ENCODE measurements at places on chromosomes 2 and 18. TPM values are rescaled to one million over a fixed set of nuclear protein-coding genes. Genes with fewer than 3 reads are reported as not detected.

DNA sequence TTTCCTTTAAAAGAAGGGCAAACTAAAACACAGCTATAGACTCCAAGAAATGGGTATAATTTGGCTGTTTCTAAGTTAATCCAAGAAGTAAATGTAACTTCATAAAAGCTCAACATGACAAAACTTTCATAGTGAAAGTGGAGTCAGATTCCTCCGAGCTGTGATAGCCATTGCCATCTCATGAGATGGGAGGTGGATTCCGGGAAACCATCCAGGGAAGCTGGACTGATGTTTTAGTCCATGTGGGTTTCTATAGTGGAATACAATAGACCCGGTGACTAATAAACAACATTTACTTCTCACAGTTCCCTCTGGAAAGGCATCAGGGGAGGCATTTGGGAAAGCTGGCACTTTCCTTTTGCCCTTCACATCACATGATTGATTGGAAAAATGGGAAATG, 10.0 kb upstream of the LAPTM4A start:
- H3K4me1 ChIP-seq: peaks cover 11% of the 10 kb centered on the region
- H3K27ac ChIP-seq: no peak overlapping the region
- no peaks in the 10 kb centered on the region for H3K27me3 ChIP-seq
- H3K36me3 ChIP-seq: no peaks in the 10 kb centered on the region
- no peak overlapping the region for H3K4me3 ChIP-seq

GRCh38 chr2:183186296-183186695, 62.1 kb downstream of the NUP35 start:
- peaks cover 42% of the 10 kb centered on the region for H3K36me3 ChIP-seq
- H3K27ac ChIP-seq: no peak overlapping the region
- H3K4me3 ChIP-seq: no peak overlapping the region
- no peaks in the 10 kb centered on the region for H3K4me1 ChIP-seq
- no peak for DNase-seq

- H3K27ac ChIP-seq: no peak overlapping the region
- H3K4me1 ChIP-seq: peaks cover 17% of the 10 kb centered on the region
- no peak overlapping the region for H3K4me3 ChIP-seq
- no peaks in the 10 kb centered on the region for H3K27me3 ChIP-seq
Measured at GRCh38 chr18:48803518-48803917, 147.2 kb downstream of the SMAD7 start.

DNA sequence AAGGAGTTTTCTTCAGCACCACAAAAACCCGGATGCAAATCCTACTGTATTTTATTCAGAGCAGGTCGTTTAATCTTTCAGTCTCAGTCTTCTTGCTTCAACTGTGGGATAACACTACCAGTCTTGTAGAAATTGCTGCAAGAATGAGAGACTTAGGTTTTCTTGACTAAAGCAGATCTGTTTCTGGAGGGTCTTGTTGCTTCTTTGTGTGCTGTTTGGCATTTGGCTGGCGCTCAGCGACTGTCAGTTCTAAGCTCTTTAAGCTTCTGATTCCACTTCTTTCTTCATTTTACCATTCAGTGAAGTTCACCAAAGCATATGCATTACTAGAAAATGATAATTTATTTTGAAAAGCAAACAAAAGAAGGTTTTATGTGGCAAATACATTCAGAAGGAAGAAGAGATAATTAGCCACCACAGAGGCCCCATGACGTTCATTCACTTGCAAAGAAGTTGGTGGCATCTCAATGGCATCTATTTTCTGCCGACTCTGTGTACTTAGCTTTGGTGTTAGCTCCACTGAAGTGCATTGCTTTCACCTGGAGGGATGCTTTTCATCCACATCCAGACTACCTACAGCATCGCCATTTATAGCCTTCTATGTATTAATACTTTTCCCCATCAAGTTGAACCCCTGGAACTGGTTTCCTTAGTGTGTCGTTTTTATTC, 53.7 kb downstream of the TRIB2 start:
- H3K27me3 ChIP-seq: peaks cover 36% of the 10 kb centered on the region
- H3K36me3 ChIP-seq: no peaks in the 10 kb centered on the region
- H3K27ac ChIP-seq: no peak overlapping the region
- DNase-seq: no peak

The RGPD4 gene
- not detected for total RNA-seq

- no peaks in the 10 kb centered on the region for H3K27me3 ChIP-seq
- H3K4me1 ChIP-seq: no peaks in the 10 kb centered on the region
- no peaks in the 10 kb centered on the region for H3K36me3 ChIP-seq
- peak; percentile 34 for DNase-seq
Measured at GRCh38 chr2:12636837-12637581, 79.7 kb upstream of the TRIB2 start.

DNA sequence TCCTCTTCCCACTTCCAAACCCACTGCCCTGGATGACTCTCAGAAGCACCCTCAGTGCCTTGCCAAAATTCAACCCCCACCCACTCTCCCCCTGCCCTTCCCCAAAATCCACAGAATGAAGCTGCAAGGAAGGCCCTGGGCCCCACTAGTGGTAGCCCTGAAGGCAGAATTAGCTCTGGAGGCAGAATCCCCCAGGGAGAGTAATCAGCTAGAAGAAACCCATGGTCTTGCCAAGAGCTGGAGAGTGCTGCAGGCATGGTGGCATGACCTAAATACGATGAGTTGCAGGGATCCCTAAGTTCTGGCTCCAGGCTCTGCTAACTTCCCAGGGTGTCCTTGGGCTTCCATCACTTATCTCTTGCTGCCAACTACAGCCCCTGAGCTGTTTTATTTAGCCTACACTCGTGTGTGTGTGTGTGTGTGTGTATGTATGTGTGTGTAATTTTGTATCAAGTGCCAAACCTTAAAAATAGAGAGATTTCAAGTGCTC, 7.9 kb downstream of the GAD1 start:
- H3K27ac ChIP-seq: no peak overlapping the region

The WDR7 gene
- total RNA-seq: 21.2 TPM

The IL36B gene
- not detected for total RNA-seq

The SEMA4F gene
- total RNA-seq: 3.8 TPM

The LYG1 gene
- 2.4 TPM for total RNA-seq

DNA sequence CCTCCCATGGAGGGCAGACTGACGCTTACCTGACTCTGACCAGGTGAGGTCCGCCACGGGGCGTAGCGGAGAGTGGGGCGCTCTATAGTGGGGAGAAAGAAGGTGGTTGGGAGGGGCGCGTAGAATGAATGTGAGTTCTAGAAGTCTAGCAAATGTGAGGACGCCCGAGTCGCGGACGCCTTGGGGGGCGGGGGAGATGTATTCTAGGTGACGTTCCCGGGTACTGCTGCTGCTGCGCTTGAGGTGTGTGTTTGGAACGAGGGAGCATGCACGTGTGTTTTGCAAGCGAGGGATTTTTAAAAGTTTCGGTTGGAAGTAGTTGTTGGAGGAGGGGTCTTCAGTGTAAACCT, 758 bp downstream of the RIF1 start:
- H3K4me1 ChIP-seq: peaks cover 7% of the 10 kb centered on the region
- peak overlapping the region; percentile 90 for H3K4me3 ChIP-seq
- peak overlapping the region; percentile 95 for H3K27ac ChIP-seq
- peaks cover 43% of the 10 kb centered on the region for H3K36me3 ChIP-seq

DNA sequence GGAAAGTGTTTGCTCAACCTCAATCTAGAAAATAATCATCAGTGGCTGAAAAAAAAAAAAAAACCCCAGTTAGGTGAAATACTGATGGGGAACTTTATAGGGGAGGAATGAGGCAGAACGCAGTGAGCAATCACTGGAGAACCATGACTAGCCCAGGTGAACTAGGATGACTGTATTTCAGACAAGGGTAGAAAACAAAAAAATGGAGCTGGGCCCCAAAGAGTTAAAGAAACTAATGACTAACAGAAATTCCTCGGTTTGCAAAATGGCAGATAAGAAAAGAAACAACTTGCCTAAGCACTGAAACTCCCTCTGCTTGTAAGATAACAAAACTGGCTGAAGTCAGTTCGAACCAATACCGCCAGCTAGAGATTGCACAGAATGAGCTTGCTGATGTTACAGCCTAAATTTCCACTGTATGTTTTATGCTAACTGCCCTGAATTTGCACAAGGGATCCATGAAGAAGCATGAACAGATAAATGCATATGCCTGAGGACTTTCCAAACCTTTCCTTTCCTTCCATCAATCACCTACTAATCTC, 245.9 kb downstream of the METTL4 start:
- no peak for DNase-seq
- H3K4me1 ChIP-seq: no peaks in the 10 kb centered on the region
- peaks cover 45% of the 10 kb centered on the region for H3K27me3 ChIP-seq

- H3K4me3 ChIP-seq: no peak overlapping the region
- H3K4me1 ChIP-seq: no peaks in the 10 kb centered on the region
- DNase-seq: no peak
- no peaks in the 10 kb centered on the region for H3K36me3 ChIP-seq
Measured at GRCh38 chr2:229633556-229633955, 80.8 kb downstream of the DNER start.

The ASB18 gene
- not detected for total RNA-seq

DNA sequence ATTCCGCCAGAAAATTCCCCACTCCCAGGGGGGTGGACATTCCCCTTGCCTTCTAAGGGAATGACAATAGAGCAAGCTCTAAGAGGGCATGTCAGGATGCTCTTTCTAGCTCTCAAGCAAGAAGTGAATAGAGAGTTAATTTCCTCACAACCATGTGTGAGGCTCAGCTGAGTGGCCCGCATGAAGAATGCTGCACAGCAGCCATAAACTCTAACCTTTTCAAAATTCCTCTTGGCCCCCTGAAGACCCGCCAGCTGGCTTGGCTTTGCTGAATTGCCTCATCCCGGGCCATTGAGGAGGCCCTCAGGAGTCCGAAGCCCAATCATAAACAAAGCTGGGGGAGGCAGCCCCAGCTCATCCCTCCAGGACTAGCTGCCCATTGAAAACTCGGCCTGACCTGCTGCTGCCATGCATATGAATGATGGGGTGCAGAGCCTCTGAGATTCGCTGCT, 38.2 kb downstream of the NRP2 start:
- H3K27ac ChIP-seq: no peak overlapping the region
- no peaks in the 10 kb centered on the region for H3K4me1 ChIP-seq
- H3K36me3 ChIP-seq: no peaks in the 10 kb centered on the region
- H3K27me3 ChIP-seq: no peaks in the 10 kb centered on the region
- H3K4me3 ChIP-seq: no peak overlapping the region

GRCh38 chr18:79884294-79884962, 67.0 kb downstream of the SLC66A2 start:
- no peaks in the 10 kb centered on the region for H3K4me1 ChIP-seq
- no peak overlapping the region for H3K4me3 ChIP-seq
- no peak overlapping the region for H3K27ac ChIP-seq
- DNase-seq: no peak
- H3K36me3 ChIP-seq: no peaks in the 10 kb centered on the region

- no peaks in the 10 kb centered on the region for H3K4me1 ChIP-seq
- no peak for DNase-seq
- no peak overlapping the region for H3K4me3 ChIP-seq
- no peak overlapping the region for H3K27ac ChIP-seq
- H3K27me3 ChIP-seq: no peaks in the 10 kb centered on the region
Measured at GRCh38 chr2:28228434-28228995, 164.1 kb upstream of the FOSL2 start.

The HOXD11 gene
- total RNA-seq: 123 TPM

DNA sequence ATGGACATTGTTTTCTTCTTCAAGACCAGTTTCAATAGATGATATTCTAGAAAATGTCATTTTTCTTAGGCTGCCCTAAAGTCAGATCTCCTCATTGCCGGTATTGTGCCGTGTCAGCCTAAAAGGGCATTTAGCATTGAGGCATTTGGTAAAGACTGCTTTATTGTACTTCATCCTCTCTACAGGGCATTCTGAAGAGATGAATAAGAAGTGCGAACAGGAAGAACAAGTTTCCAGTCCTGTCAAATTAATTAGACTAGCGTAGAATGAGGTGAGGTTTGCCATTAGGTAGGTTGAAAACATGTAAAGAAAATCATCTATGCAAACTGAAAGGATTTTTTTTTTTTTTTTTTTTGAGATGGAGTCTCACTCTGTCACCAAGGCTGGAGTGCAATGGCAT, 60.6 kb downstream of the ETAA1 start:
- DNase-seq: no peak
- H3K4me1 ChIP-seq: no peaks in the 10 kb centered on the region
- H3K4me3 ChIP-seq: no peak overlapping the region
- H3K27ac ChIP-seq: no peak overlapping the region

Measured in A673 (cell line).